ENCODE measurements at places on chromosomes 2 and 18.

- no peak for DNase-seq
Observed at GRCh38 chr2:30040147-30040546, 106.7 kb upstream of the YPEL5 start.

DNA sequence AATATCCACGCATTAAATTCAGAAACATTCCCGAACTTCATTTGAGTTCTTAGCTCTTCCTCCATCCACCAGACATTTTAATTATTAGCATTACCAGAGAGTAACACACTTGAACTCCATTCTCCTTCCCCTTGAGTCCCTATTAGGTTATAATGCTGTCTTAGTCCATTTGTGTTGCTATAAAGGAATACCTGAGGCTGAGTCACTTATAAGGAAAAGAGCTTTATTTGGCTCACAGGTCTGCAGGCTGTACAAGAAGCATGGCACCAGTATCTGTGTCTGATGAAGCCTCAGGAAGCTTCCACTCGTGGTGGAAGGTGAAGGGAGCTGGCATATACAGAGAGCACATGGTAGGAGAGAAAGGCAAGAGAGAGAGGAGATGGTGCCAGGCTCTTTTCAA is 25.4 kb downstream of the TBC1D8 start:
- DNase-seq: no peak

GRCh38 chr2:24620936-24621335 is 129.9 kb downstream of the NCOA1 start:
- no peak for DNase-seq

DNA sequence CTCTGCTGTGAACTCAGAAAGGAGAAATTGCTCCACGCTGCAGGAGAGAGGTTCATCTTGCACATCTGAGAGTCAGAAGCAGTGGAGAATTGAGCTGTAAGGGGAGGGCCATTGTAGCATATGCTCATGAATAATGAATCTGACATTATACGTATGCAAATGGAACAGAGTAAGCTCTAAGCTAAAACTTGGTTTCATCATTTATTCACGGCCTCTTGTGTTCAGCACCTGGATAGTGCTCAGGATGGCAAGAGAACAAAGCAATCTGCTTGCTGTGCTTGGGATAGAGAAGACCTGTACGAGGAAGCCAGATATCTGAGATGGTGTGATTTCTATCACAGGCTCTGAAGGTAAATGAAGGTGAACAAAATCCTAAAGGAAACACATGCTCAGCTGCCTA is 87.9 kb upstream of the GCFC2 start:
- no peak for DNase-seq

- DNase-seq: no peak
Observed at GRCh38 chr2:239344857-239345216, 56.0 kb downstream of the HDAC4 start.

DNA sequence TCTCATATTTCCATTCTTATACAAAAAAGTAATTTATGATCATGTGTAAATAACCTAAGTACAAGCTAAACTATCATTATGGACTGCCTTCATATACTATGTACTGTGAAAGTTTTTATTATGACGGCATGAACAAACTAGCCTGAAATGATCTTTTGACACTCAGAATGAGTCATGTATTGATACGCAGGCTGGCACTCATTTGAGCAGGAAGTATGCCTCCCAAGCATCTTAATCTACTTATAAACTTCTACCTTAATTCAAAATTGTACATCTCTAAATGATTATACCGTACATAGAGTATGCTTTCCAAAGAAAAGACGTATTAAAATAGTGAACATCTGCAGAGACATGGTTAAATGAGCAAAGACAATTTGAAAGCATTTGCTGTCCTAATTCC is 207.1 kb upstream of the SPOPL start:
- DNase-seq: no peak

- DNase-seq: no peak
Observed at GRCh38 chr2:23009545-23010149, 375.3 kb upstream of the KLHL29 start.

DNA sequence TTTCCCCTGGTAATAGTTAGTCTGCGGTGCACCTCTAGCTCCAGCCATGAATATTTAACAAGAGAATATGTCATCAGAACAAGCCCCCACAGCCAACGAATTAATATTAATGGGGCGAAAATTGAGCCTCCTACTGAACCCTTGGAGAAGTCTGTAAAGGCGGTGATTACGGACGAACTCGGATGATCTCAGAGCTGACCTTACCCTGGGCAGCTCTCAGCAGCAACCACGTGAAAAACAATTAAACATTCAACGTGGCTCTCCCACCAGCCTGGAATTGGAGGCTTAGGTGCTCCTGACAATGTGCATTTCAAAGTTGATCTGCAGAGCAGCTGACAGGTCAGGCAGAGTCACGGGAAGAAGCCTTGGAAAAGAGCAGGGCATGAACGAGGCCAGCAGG is 407.6 kb upstream of the MYT1L start:
- no peak for DNase-seq

Data from right lobe of liver (tissue), 6 donors.